ENCODE measurements at places on chromosomes 3 and 15.

DNA sequence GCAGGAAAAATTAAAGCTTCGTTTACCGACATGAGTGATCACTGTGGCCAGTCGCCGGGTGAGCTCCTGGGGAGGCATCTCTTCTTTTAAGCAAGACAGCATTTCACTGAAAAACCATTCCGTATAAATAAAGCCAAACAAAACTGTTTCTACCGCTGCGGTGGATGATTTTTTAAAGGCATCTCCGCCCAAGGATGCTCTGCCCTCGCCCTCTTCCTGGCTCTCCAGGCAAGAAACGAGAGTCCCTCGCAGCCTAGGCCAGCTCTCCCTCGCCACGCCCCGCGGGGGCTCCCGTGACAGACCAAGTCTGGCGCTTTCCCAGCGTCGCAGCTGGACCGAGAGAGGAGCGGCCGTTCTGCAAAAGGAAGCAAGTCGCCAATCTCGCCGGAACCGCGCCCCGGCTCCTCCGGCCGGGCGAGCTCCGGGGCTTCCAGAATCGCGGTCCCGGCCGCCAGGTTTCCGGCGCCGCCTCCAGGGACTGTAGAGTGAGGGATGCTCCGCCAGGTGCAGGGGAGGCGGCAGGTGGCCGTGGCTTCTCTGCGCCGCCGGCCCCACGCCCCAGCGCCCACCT lies 458 bp downstream of the MCF2L2 start:
- DNase-seq, result peak; percentile 41

DNA sequence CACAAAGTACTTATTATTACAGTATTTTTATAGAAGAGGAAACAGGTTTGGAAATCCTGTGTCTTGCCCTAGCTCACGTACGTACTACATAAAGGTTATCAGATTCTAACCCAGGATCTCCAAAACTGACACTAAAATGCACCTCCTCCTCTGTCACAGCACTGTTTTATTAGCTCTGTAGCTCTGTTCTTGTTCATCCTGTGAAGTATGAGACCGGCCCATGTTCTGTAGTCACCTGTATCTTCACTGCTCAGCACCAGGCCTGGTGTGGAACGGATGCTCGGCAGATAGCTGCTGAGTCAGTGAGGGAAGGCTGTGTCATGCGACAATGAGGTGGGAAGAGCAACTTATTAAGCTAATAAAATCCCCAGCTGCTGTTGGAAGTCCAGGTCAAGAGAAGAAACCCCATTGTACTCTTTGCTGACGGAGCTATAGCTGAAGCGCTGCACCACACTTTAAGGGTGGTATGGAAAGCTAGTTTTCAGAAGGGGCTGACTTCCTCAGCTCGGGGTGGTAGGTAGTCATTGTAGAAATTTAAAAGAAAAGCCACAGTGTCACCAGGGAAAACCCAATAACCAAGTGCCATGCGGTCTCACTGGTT lies 22.8 kb downstream of the BCL2A1 start:
- DNase-seq, result no peak

- no peak for DNase-seq
These were observed 140.4 kb downstream of the THRB start for GRCh38 chr3:24354230-24354629.

DNA sequence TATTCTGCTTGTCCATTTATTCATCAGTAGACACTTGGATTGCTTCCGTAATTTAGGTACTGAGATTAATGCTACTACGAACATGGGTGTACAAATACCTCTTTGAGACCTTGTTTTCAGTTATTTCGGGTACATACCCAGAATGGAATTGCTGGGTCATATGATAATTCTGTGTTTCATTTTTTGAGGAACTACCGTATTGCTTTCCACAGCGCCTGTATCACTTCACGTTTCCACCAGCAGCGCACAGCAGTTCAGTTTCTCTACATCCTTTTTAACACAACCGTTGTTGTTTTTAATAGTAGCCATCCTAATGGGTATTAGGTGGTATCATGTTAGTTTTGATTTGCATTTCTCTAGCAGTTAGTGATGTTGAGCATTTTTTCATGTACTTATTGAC lies 9.5 kb downstream of the PAK2 start:
- no peak for DNase-seq

DNA sequence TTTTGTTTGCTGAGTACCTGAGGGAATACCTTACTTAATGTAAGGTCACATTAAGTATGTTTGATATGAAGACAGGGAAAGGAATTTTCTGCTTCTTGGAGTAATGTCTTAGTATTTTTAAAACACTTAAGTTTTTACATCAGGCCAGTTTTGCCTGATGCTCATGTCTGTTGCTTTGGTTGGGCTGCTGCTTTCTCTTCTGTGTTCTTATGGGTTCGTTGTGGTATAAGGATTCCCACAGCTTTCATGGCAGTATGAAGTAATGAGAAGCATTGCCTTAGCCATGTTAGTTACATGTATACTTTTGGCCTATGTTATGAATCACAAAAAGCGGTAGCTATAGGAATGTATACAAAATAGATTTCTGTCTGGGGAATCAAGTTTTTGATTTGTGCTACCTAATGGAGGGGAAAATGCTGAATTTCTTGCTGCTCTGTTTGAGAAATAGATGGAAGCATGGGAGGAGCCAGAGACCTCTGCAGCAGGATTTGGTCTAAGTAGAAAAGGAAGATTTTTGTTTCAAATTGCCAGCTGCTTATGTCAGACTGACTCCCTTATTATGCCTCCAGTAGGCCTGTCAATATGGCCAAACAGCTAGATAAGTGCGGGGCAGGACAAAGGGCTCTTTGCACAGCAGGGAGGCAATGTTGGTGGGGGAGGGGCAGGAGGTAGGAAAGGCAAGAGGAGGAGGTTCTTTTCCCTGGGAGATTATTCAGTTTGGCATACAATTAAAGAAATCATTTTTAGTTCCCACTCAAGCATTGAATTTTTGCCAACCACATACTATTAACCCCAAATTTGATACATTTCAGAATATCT lies 5.2 kb downstream of the SETD5 start:
- DNase-seq, result peak; percentile 96

- DNase-seq, result no peak
These were observed 3.0 kb upstream of the SHC4 start for GRCh38 chr15:48966595-48967301.

DNA sequence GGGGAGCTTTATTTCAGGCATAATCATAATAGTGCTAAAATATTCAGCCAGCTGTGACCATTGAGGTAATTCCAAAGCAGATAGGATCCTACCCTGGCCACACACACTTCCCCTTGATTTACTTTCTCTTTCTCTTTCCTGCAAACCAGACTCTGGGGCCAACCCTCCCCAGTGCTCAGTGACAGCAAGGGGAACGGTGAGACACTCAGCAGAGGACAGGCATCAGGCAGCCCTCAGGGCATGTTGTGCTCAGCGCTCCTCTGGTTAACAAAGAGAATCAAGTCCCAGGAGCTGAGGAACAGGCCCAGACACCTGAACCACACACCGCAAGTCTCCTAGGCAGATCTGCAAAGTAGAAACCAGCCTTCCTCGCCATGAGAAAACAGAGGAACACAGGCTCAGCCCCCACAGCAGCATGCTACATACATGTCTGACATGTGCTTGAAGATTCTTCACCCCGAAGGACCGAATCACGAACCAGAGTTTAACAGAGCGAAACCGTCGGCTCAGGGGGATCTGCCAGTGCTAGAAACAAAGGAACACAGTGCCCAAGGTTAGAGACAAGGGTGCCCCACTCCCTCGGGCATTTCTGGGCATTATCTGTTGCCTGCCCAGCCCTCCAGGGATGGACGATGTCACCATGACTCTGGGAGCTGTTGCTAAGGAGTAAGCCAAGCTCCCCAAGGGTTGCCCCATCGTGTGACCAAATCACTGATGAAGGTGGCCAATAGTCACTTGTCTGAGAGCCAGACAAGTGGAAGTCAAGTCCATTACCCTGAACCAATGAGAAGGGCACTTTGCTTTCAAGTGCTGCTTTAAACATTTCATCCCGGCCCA lies 17.5 kb downstream of the HDC start:
- DNase-seq, result no peak
